Naive thymus-derived CD8-positive, alpha-beta T cell (primary cell): ENCODE measurements at places on chromosomes 6 and 20. TPM values are rescaled to one million over a fixed set of nuclear protein-coding genes. Genes with fewer than 3 reads are reported as not detected.

Gene COL11A2
- total RNA-seq: 8.0 TPM

Gene NEDD9
- 32.4 TPM for total RNA-seq

Gene RAB44
- not detected for total RNA-seq

Gene DNMT3B
- total RNA-seq: 0.44 TPM

Gene TCEA2
- total RNA-seq: 42.0 TPM

Gene CRISP3
- total RNA-seq: not detected

DNA sequence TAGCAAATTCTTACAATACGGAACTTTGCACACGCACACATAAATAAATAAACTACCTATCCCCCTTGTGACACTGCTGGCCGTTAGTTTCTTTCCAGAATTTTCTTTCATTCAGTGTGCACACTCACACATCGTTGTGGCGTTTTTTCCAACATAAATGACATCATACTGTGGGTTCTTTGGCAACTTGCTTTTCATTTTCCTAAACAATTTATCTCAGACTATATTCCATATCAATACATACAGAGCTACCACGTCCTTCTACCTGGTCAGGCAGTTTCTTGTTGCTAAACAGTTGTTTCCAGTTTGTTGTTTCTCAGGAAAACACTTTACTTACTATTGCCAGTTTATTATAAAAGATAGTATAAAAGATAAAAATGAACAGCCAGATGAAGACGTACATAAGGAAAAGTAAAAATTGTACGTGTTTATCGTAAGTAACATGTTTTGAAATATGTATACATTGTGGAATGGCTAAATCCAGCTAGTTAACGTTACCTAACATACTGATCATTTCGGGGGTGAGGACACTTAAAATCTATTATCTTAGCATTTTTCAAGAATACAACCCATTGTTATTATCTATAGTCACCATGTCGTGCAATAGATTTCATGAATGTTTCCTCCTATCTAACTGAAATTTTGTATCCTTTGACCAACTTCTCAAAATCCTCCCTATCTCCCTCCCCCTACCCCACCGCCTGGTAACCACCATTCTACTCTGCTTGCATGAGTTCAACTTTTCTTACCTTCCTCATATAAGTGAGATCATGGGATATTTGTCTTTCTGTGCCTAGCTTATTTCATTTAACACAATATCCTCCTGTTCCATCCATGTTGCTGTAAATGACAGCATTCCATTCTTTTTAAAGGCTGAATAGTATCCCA is 1.2 kb upstream of the TP53RK start:
- no peak for DNase-seq
- peaks cover 49% of the 10 kb centered on the region for H3K4me1 ChIP-seq
- no peaks in the 10 kb centered on the region for H3K36me3 ChIP-seq
- no peak overlapping the region for H3K27ac ChIP-seq
- H3K4me3 ChIP-seq: peak overlapping the region; percentile 55
- no peaks in the 10 kb centered on the region for H3K27me3 ChIP-seq

DNA sequence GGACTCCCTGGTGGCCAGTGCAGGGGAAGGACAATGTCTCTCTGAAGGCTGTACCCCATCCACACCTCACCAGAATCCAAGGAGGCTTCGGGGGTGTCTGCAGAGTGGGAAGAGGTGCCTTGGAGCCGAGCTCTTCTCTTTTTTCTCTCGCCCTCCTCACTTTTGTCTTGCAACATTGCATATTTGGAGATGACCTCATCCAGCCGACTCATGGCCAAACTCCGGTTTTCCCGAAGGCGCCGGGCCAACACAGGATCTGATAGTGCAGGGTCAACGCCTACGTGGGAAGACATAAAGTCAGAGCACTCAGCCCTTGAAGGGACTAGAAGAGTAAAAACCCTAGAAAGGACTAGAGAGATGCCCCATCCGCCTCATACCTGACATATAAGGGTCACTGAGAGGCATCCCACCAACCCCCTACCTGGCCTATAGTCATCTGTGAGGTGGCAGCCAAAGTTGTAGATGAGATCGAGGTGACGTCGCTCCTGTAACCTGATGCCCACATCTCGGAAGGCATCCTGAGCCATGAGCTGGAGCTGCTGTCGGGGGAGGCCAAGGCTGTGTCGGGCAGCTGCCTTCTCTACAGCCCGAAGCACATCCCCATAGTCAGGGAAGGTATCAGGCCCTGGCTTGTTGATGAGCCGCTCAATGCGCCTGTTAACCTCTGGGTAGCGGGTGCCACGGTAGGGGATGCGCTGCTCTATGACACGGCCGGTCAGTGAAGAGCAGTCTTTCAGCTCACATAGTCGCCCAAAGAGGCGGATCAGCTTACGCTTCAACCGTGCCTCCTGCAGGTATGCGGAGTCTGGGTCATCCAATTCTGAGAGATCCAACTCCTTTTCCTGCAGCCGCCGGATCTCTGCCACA is 3.0 kb upstream of the ZBTB22 start:
- no peaks in the 10 kb centered on the region for H3K27me3 ChIP-seq
- H3K27ac ChIP-seq: peak overlapping the region; percentile 69
- H3K4me1 ChIP-seq: peaks cover 42% of the 10 kb centered on the region
- H3K4me3 ChIP-seq: peak overlapping the region; percentile 98
- DNase-seq: no peak

DNA sequence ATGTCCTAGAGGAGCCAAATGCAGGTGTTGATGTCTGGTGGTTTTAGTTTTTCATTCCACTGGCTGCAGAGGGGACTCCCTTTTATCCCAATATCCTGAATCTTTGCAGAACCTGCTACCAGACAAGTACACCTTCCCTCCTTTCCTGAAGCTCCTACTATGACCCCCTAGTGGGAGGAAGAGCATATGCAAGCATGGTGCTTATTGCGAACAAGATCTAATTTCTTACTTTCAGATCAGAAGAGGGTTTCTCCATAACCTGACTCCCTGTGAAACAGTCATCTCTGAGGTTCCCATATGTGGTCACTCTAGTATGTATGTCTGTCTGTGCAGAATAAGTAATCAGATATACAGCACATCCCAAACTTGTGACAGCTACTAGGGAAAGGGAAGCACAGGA is 277.2 kb downstream of the ARHGAP18 start:
- no peaks in the 10 kb centered on the region for H3K4me1 ChIP-seq
- H3K36me3 ChIP-seq: no peaks in the 10 kb centered on the region

DNA sequence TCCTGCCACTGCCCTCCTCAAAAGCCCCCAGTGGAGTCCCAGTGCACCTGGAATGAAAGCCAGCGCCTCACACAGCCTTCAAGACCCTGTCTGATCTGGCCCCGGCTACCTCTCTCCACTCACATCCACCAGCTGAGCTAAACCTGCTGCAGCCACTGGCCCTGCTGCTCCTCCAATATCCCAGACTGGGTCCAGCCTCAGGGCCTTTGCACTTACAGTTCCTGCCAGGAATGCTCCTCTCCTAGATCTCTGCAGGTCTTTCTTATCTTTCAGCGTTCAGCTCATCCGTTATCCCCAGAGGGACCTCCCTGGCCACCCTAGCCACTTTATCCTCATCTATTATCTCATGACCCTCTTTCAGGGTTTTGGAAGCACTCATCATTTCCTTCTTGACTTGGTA is 68.8 kb downstream of the KCNB1 start:
- DNase-seq: no peak
- no peak overlapping the region for H3K4me3 ChIP-seq
- no peaks in the 10 kb centered on the region for H3K36me3 ChIP-seq
- no peaks in the 10 kb centered on the region for H3K4me1 ChIP-seq
- H3K27me3 ChIP-seq: peaks cover 28% of the 10 kb centered on the region

GRCh38 chr20:43987531-43987930 is 72.9 kb downstream of the TOX2 start:
- H3K27me3 ChIP-seq: no peaks in the 10 kb centered on the region
- DNase-seq: no peak
- H3K36me3 ChIP-seq: no peaks in the 10 kb centered on the region
- no peak overlapping the region for H3K4me3 ChIP-seq
- no peak overlapping the region for H3K27ac ChIP-seq

- H3K4me1 ChIP-seq: no peaks in the 10 kb centered on the region
- no peak overlapping the region for H3K27ac ChIP-seq
- no peak for DNase-seq
- no peak overlapping the region for H3K4me3 ChIP-seq
- peaks cover 34% of the 10 kb centered on the region for H3K36me3 ChIP-seq
- no peaks in the 10 kb centered on the region for H3K27me3 ChIP-seq
These were observed 103.1 kb downstream of the TCP11 start for GRCh38 chr6:35038076-35038475.

- H3K27ac ChIP-seq: no peak overlapping the region
- H3K27me3 ChIP-seq: no peaks in the 10 kb centered on the region
- H3K36me3 ChIP-seq: peaks cover 5% of the 10 kb centered on the region
These were observed 24.6 kb downstream of the DNAAF9 start for GRCh38 chr20:3382836-3383235.

DNA sequence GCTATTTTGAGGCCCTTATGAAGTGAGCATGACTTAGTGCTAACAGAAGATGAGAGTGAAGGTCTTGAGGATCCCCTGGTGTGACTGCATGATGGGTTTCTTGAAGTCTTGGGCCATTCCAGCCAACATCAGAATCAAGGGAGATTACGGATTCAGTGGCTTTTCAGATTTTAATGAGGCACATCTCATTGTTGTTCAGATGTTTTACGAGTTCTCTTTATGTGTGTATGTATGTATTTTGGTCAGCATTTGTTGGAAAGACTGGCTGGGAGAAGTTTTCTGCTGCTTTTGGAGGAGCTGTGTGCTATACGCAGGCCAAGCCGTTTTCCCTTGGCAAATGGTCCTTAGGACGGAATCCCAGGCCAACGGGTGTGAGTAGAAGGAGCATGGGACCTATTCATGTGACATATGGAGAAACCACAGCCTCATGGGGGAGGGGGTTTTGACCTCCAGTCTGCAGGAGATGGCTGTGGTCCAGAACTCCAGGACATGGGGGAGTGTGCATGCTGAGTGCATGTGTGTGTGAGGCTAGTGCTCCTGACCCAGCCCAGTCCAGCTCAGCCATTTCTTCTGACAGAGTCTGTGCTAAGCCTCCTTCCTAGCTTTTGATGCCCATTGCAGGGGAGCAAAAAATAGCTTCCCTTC is 35.3 kb downstream of the CHMP4B start:
- peaks cover under 1% of the 10 kb centered on the region for H3K36me3 ChIP-seq
- H3K27me3 ChIP-seq: no peaks in the 10 kb centered on the region
- no peak for DNase-seq
- H3K27ac ChIP-seq: no peak overlapping the region

DNA sequence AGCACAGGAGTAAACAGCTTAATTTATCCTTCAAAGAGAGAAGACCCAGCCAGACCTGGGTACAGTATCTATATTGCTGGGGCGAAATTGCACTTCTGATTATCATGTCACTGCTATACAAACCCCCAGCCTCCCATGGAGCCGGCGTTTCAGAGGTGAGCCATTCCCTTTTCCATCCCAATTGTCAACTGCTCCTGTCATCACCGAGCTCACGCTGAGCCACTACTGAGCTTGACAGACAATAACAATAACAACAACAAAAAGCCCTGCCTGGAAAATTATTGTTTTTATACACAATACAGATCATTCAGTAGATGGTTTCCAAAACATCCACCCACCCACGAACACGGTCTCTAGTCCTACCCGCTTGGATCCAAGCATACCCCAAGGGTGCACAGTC is 129.0 kb upstream of the JARID2 start:
- H3K4me3 ChIP-seq: no peak overlapping the region
- no peaks in the 10 kb centered on the region for H3K36me3 ChIP-seq
- DNase-seq: no peak
- H3K27ac ChIP-seq: no peak overlapping the region

DNA sequence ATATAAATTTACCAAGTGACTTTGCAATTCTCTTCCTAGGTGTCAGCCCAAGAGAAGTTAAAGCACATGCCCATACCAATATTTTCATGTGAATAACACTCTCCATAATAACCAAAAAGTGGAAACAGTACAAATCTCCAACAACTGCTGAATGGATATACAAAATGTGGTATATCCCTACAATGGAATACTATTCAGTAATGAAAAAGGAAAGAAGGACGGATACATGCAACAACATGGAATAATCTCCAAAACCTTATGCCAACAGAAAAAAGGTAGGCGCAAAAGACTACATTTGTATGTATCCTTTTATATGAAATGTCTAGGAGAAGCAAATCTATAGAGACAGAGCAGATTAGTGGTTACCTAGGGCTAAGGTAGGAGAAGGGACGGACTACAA is 487.7 kb upstream of the ID4 start:
- DNase-seq: no peak
- H3K27me3 ChIP-seq: no peaks in the 10 kb centered on the region
- no peak overlapping the region for H3K4me3 ChIP-seq
- no peak overlapping the region for H3K27ac ChIP-seq
- H3K4me1 ChIP-seq: no peaks in the 10 kb centered on the region

DNA sequence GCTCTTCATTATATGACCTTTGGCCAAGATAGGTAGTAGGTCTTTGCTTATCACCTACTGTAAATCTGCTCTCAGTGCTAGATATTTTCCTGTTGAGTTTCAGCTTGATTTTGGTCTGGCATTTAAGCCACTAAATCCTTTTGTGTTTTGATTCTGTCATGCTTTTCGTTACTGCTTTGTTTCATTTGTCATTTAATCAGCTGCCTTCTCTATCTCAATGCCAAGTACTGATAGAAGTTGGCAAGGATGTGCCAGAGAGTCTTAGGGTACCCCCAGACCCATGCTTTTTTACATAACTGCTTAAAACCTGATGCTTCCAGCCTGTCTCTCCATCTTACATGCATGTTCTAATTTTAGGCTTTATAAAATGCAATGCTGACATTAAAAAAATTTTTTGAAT is 300.1 kb upstream of the SASH1 start:
- no peak overlapping the region for H3K4me3 ChIP-seq
- H3K27me3 ChIP-seq: no peaks in the 10 kb centered on the region
- DNase-seq: no peak

DNA sequence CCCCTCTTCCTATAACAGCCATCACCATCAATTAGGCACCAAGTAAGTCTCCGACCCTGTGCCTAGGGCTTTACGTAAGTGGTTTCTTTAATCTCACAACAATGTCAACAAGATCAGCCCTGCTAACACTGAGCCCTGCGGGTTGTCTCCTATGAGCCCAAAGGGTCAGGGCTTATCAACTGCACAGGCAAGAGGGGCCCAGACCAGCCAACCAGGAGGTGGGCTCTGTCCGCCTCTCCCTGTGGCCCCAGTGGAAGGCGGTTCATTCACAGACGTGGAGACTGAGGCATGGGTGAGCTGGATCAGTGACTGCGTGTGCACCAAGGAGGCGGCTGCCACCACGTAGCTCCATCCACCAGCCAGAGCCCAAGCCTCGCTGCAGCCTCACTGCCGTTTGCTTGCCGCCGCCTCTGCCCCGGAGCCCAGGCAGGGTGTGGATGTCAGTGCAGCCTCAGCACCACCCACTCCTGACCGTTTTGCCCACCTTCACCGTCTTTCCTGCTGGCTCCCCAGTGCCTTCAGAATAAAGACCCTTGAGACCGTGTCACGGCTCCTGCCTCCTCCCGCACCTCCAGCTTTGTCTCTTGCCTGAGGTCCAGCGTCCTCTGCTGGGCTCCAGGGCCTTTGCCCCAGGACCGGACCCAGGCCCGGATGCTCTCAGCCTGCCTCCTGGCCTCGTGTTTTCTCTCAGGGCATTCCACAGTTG is 78.7 kb downstream of the DLL1 start:
- no peak for DNase-seq
- H3K4me3 ChIP-seq: no peak overlapping the region
- H3K27ac ChIP-seq: no peak overlapping the region
- no peaks in the 10 kb centered on the region for H3K36me3 ChIP-seq
- no peaks in the 10 kb centered on the region for H3K27me3 ChIP-seq

- no peaks in the 10 kb centered on the region for H3K36me3 ChIP-seq
- H3K27ac ChIP-seq: no peak overlapping the region
- no peak overlapping the region for H3K4me3 ChIP-seq
- no peaks in the 10 kb centered on the region for H3K27me3 ChIP-seq
- no peak for DNase-seq
These were observed 97.5 kb downstream of the TRMT11 start for GRCh38 chr6:126083875-126084274.

- H3K4me3 ChIP-seq: no peak overlapping the region
- DNase-seq: no peak
- no peak overlapping the region for H3K27ac ChIP-seq
- H3K4me1 ChIP-seq: no peaks in the 10 kb centered on the region
- no peaks in the 10 kb centered on the region for H3K36me3 ChIP-seq
These were observed 24.4 kb upstream of the SLC17A3 start for GRCh38 chr6:25898289-25898977.
